Hematopoietic multipotent progenitor cell treated with erythropoietin and hydrocortisone succinate and interleukin-3 and kit ligand, for 17 days (in vitro differentiated cells): ENCODE measurements at places on chromosomes 11 and 22.

DNA sequence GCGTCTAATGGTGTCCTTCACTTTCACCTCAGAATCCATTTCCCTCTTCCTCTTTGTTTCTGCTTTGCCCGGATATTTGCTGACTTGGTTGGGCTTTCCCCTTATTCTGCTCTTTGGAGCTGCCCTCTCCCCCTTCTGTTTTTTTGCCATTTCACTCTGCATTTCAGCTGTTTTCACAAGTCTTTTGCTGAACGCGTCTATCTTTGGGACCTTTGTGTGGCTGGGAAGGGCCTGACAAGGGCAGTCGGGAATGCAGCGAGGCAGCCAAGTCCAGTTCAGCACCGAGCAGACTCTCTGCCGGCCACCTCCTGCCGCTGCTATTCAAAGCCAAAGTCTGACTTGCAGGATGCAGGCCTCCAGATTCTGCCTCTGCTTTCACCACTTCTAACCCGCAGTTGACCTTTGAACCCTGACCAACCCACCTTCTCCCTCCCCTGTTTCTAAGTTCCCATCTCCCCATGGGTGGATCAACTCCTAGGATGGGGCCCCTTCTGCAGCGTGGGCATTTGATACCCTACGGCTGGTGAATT, 38.2 kb downstream of the FEZ1 start:
- no peak for DNase-seq

DNA sequence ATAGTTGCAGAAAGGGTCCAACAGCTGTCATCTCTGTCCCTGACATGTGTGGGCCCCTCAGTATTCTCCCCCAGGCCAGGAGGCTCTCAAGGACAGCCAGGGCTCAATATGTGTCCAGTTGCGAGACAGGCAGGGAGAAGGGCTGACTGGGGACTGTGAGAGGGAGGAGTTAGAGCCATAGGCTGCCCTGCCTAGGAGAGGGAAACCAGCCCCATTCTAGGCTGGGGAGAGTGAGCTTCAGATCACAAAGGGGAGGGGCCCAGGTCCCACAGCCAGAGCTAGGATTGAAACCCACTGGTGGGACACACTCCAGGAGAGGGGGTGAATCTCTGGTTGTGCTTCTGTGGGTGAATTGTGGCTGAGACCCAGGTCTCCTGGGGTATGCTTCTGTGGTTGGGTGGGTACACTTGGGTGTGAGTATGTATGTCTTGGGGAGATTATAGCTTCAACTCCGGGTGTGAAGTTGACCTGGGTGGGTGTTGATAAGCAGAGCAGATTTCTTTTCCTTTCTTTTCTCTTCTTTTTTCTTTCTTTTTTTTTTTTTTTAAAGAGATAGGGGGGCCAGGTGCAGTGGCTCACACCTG, 2.1 kb upstream of the CARNS1 start:
- peak; percentile 65 for DNase-seq

- DNase-seq = no peak
Observed at GRCh38 chr11:64908766-64909165, 8.2 kb downstream of the ATG2A start.

DNA sequence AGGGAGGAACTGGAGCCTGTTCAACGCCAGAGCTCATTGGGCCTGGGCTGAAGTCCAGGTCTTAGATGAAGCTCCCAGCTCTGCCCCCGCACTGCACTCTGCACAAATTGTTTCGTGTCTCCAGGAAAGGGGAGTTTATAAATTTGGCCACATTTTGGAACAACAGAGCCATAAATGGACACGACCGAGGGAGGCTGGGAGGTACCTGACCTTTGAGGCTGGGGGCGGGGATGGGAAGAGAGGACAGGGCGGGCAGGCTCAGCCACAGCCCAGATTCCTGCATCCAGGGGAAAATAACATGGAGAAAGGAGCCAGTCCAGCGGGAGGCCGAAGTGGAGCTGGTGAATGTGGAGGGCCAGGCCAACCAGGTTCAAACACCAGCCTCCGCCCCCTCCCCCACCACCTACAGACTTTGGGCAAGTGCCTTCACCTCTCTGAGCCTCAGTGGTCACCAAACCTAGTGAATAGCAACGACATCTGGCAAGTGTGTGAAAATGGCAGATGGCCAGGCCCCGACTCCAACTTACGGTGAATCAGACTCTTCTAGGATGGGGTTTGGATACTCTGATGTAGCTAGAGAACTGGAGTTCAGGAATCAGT, 36.8 kb upstream of the SMTN start:
- DNase-seq = no peak

DNA sequence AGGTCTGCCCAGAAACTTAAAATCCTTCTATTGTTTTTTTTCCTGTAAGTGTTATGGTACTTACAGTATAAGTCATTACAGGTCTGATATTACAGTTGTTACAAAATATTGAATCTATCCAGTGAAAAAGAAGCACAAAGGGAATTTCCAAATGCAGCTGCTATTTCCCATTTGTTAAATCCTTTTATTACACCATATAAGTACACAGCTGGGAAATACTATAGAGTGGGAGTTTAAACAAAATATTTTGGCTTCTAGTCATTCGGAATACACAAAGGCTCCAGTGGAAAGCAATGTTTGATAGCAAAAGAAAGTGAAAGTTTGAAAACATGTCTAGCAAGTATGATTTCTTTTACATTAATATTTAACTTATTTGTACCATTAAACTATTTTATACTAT, 18.0 kb downstream of the SOX6 start:
- no peak for DNase-seq

- DNase-seq = no peak
Observed at GRCh38 chr22:35559354-35560005, 18.8 kb downstream of the RASD2 start.

DNA sequence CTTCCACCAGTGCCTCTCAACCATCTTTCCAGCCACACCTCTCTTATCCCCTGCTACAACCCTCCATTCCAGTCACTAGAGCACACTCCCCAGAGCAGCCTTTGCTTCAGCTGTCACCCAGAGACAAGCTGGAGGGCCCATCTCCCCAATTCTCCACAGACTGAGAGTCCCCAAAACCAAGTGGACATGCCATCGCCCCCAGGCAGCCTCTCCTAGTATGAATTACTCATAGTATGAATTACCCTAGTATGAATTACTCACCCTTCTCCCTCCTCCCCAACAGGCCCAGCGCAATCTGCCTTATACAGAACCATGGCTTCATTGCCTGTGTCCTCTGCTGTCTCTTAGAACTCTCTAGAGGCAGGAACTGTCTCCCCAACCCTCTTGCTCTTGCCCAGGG, 24.8 kb downstream of the MYH9 start:
- peak; percentile 58 for DNase-seq
